Activated effector memory CD4-positive, alpha-beta T cell treated with anti-CD3 and anti-CD28 coated beads, Interleukin-2, amount 50 U/mL, for 16 hours (primary cell): ENCODE measurements at places on chromosomes 2 and 18.

GRCh38 chr2:209726311-209726710 is 45.3 kb upstream of the UNC80 start:
- DNase-seq = no peak

DNA sequence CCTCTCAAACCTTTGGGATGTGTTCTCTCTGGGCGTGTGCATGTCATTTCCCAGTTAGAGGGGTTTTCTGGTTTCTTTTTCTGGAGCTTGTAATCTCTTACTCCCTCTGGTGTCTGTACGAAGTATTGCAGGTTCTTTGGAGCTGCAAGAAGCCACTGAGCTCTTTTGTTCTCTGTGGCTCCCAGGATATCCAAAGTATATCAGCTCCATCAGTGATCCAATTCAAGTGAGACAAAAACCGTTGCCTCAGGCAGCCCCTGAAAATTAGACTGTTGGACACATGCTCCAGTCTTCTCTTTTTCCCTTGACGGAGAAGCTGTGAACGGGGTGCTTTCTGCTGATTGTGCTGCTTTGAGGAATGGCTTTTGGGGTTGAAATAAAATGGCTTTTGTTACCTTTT is 59.0 kb upstream of the LDLRAD4 start:
- DNase-seq = no peak

GRCh38 chr2:205883965-205884364 is 201.7 kb downstream of the NRP2 start:
- no peak for DNase-seq

DNA sequence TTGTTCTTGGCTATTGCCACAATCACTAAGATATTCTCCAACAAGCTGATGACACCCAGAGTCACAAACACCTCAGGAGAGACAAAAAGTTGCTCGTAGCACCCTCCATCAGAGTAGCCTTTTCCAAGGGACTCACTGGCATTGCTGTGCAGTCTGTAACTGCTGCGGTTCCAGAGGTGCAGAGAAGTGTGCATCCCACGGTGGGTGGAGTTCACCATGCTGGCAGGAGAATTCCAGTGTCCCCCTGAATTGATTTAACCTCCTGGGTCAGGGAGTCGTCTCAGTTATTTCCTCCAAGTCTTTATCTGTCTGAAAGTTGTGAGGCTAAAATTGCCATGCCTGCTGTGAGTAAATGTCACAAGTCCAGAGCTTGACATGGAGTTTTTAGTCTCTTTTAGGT is 443 bp downstream of the MC4R start:
- no peak for DNase-seq
